ENCODE measurements at places on chromosomes 7 and 10.

DNA sequence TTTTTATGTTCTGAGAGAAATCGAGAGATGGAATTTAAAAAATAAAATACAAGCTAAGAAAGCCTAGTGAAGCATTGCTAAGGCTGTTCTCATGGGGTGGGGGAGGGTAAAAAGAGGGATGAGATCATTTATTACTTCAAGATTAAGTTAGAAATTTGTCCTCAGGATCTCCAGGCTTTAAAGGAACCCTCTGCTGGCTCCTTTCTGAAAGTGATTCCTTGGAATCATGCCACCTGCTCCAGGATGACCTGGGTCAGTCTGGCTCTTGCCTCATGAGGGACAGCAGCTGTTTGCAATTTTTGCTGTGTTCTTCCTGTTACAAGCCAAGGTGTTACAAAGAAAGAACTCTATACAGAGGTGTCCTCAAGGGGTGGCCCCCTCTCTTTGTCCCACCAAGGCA is 69.8 kb downstream of the CDK1 start:
- DNase-seq, result no peak

- DNase-seq, result peak; percentile 36
Measured at GRCh38 chr7:143372070-143372469, 9.1 kb upstream of the ZYX start.

DNA sequence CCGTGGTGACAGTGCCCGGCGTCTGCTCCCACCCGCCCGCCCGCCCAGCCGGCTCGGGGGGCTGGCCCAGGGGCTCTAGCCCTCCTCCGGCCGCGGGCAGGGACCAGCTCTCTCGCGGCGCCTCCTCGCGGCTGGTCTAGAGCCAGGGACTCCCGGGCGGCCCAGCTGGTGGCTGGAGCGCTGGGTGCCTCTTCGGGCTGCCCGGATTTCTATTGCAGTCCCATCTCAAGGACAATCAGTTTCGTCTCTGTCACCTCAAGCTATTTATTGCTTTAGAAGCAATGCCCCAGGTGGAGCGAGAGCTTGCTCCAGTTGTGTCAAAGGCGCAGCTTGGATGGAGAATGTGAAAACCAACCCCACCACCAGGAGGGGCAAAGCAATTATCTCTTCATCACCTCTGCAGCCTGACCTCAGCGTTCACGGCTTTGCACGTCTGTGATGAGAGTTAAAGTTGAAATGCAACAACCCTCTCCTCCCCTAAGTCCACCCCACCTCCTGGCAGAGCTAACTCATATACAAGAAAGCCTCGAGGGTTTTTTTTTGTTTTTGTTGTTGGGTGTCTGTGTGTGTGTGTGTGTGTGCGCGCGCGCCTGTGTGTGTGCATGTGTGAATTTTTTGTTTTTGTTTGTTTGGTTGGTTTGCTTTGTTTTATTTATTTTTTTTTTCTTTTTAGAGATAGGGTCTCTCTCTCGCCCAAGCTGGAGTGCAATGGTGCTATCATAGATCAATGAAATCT is at the start of gene ITGA8:
Gene ITGA8 (minus strand): TSS at position 24 of the 736 bp plus-strand sequence. CDS start 151 bp downstream, outside the sequence.
- DNase-seq, result peak; percentile 86

- no peak for DNase-seq
Measured at GRCh38 chr10:13335881-13336280, 12.2 kb downstream of the SEPHS1 start.

DNA sequence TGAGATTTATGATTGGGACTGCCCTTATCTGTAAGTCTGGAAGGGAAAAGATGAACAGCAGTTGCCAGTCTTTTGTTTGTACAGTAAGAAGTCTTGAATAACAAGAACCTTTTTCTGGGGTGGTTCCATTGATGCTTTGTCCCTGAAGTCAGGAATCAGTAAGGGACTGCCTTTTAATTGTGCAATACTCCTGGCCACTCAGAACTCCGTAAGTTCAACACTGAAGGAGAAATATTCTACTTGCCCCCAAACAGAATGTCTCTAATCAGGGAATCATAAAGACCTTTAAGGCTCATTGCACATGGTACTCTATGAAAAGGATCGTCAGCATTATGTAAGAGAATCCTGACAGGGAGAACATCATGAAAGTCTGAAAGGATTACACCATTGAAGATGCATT is 361.4 kb downstream of the EXOC4 start:
- no peak for DNase-seq

DNA sequence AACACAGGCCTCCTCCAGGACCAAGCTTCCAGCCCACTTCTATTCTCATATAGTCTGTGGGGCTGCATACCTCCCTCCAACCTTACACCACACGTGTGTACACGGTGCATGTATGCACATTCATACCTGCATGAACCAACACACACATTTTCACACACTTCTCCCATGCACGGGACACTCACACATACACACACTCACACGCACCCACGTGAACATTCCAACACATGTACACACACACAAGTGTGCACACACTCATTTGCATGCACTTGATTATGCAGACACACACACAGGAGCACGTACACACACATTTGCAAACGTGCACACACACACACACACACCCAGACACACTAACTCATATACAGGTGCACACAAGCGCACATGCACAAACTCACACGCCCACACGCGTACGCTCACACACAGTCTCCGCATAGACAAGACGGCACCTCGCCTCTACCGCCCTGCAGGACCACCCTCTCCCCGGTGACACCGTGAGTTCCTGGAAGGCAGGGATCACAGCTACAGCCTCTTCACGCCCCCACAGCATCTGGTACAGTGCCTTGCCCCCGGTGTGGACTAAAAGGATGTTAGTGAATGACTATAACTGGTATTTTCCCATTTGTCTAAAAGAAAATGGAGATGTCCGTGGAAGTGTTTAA is 263.8 kb downstream of the PTPRN2 start:
- peak; percentile 19 for DNase-seq

GRCh38 chr10:89609833-89610346 is 35.2 kb downstream of the PANK1 start:
- no peak for DNase-seq

- DNase-seq, result no peak
Measured at GRCh38 chr10:89262086-89263051, 10.8 kb upstream of the LIPA start.

DNA sequence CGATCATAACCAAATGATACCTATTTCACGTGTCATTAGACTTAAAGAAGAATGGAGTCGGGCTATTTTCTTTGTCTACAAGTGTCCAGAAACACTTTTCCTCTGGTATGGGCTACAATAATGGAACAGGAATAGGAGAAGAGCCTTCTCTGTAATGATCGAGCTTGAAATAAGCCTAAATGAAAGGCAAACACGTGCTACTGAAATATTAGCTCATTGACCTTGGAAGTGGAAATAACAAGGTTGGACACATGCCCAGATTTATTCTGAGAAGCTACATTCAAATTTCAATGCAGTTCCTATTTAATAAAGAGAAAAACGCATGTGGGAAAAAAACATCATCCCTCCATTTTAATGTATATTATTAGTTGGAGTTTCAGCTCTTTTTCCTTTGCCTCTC is 254.7 kb upstream of the PTER start:
- no peak for DNase-seq

DNA sequence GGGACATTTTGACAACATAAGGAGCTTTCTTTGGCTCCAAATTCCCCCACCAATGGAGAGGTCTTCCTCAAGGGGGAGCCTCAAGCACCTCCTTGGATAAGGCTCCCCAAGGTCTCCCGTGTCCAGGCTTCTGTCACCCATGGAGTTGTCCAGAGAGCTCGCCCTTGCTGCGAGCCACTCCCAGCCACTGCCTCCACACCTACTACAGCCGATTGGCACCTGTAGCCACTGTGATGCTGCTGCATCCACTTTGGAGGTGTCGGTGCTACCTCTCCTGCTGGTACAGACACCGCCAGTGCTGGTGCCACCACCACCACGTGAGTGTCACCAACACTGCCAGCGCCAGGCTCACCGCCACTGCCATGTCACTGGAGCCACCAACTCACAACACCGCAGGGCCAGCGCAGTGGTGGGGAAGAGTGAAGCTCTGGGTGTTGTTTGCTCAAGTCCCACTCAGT is 22.1 kb upstream of the ENO4 start:
- peak; percentile 57 for DNase-seq

- DNase-seq, result no peak
Measured at GRCh38 chr7:142597547-142597946, 151.7 kb upstream of the PRSS1 start.

- no peak for DNase-seq
Measured at GRCh38 chr7:159067576-159068487, 76.8 kb downstream of the VIPR2 start.

GRCh38 chr7:54995166-54995565 is 23.7 kb upstream of the EGFR start:
- no peak for DNase-seq
